Brain (organoid and tissue), 16 donors: ENCODE measurements at places on chromosomes 16 and 17.

DNA sequence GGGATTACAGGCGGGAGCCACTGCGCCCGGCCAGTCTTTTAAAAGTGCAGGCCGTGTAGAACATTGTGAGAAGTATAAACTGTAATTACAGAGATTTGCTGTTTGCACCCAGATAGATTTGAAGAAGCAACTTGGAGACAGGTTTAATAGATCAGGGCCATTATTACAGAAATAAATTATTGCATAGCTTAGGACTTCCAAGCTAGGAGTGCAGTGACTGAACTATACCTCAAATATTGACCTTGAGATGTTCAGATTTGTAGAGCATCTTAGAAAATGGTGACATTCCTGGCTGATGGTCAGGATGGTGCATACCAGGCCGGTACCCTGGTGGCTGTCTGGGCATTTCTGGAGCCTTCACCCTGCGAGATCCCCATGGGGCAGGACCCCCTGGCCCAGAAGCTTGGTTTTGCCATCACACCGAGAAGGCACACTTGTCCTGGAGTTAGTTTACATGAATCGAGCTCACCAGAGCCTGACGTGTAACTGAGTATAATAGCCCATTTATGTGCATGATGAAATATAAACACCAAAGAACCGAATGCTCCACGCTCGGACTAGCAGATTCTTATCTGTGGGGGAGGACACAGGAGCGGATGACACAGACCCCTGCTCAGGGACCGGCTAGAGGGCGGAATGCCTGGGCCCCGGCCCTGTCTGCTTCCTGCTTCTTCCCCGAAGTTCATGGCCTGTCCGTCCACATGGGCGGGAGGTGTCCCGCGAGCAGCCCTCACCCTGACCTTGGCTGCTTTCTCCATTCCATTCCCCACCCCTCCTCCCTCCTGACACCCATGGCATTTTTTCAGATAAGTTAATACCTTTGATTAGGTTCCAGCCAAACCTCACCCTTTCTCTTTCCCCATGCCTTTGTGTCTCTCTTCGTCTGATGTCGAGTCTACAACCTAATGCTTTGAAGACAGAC, 32.1 kb downstream of the CCDC40 start:
- no peak for DNase-seq

- no peak for DNase-seq
Observed at GRCh38 chr17:2071024-2071385, 16.1 kb downstream of the HIC1 start.

DNA sequence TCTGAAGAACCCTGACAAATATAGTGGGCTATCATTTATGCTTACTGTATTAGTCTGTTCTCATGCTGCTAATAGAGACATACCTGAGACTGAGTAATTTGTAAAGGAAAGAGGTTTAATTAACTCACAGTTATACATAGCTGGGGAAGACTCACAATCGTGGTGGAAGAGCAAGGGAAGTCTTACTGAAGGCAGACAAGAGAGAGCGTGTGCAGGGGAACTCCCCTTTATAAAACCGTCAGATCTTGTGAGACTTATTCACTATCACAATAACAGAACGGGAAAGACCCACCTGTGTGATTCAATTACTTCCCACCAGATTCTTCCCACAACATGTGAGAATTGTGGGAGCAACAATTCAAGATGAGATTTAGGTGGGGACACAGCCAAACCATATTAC, 526.8 kb upstream of the GOT2 start:
- DNase-seq = no peak

- no peak for DNase-seq
Observed at GRCh38 chr16:16133943-16134604, 89.2 kb downstream of the ABCC6 start.

DNA sequence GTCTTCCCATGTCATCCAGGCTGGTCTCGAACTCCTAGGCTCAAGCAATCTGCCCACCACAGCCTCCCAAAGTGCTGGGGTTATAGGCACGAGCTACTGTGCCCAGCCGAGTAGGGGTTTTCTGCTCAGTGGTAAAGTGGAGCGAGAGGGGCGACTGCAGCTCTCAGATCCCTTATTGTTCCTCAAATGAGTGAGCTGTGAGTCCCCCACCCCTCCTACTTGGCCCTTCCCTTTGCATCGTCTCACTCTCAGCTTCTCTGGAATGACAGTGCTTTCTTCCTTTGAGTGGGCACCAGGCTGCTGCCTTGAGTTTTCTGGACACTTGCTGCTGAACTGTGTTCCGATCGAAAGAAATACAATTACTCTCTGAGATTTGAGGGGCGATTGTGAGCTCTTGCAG, 63.5 kb downstream of the MSI2 start:
- no peak for DNase-seq

- peak; percentile 50 for DNase-seq
Observed at GRCh38 chr17:56521414-56522141, 71.9 kb upstream of the NOG start.

DNA sequence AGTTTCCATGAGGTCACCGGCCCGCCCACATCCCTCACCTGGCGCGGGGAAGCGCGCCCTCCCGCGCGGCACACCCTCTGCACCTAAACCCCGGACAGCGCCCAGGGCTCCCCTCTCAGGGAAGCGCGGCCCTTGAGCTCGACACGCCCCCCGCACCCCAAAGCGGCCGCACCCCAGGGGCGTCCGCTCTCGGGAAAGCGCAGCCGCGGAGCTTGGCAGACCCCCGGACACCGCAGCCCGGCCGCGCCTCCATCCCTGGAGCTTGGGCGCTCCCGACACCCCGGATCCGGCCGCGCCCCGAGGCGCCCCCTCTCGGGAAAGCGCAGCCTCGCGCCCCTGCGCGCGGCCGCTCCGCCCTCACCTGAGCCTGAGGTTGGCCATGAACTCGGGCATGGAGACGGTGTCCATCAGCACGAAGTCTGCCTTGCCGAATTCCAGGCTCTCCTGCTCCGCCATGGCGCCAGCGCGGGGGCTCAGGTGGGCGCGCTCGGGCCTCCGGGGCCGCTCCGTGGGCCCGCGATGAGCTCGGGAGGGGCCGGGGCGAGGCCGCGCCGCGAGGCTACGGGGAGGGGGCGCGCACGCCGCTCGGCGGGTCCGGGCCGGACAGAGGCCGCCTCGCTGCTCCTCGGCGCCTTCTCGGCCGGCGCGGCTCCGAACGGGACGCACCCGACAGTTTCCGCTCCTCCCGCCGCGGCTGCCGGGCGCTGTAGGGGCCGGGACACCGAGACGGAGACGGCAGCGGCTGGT, at the start of gene MYO1D:
MYO1D (minus strand) TSS at position 708 of the 747 bp plus-strand sequence; CDS start at position 456, 252 bp downstream.
- no peak for DNase-seq

- no peak for DNase-seq
Observed at GRCh38 chr17:393806-394717, 41.5 kb upstream of the RPH3AL start.

DNA sequence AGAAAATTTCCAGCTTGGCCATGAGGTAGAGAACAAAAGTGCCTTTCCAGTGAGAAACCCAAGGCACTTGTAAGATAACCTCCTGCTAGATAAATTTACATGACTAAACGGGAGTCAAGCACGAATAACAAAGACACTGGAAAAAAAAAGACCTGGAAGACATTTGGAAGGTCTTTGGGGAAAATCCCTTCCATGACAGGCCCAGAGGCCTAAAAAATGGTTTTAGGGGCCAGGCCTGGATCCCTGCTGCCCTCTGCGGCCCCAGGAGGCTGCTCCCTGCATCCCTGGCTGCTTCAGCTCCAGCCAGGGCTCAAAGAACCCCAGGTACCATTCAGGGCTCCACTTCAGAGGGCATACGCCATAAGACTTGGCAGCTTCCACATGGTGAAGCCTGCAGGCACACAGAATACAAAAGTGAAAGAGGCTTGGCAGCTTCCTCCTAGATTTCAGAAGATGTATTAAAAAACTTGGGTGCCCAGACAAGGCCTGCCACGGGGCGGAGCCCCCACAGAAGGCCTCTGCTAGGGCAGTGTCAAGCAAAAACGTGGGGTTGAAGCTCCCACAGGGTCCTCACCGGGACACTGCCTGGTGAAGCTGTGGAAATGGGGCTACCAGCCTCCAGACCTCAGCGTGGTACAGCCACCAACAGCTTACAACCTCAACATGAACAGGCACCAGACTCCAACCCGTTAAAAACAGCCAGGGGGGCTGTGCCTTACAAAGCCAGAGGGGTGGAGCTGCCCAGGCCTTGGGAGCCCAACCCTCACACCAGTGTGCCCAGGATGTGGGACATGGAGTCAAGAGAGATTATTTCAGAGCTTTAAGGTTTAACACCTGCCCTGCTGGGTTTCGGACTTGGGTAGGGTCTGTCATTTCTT, 77.1 kb downstream of the SDK2 start:
- no peak for DNase-seq

DNA sequence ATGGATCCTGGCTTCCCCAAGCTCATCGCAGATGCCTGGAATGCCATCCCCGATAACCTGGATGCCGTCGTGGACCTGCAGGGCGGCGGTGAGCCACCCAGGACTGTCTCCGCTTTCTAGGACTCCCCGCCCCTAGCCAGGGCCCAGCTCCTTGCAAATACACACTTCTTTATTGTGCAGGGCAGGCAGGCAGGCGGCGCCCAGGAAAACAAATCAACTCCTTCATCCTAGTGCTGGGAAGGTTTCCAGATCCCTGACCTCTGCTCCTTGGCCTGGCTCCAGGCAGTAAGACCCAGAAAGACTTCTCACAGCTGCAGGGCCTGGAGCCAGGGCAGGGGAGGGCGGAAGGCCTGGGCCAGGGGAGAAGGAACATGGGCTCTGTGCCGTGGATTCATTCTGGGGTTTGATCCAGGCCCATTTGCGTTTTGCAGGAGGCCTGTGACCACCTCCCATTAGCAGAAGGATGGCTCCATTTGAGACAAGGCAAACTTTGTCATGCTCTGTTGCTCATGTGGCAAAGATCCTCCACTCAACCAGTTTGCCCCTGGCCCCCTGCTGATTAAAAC, 6.0 kb upstream of the LPCAT2 start:
- peak; percentile 74 for DNase-seq

DNA sequence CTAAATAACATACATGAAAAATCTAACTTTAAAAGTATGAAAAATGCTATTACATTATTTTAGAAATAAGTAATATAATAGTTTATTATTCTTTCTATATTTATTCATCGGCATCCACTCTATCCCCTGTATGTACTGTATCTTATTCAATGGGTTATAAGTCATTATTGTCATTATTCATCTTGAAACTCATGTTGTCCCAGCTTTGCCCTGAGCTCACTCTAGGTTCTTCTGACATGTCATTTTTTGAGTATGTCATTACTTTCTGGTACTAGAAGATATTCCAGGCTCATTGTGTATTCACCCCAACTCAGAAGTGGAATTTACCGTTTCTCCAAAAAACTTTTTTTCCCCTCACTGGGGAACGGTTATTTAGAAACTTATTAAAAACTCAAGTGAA, 53.0 kb upstream of the MNT start:
- DNase-seq = no peak

GRCh38 chr17:75155191-75155601, 884 bp upstream of the JPT1 start:
- no peak for DNase-seq

- DNase-seq = no peak
Observed at GRCh38 chr17:64406321-64407200, 15.9 kb upstream of the PECAM1 start.

GRCh38 chr17:4019275-4019674, 55.0 kb upstream of the ATP2A3 start:
- peak; percentile 53 for DNase-seq

- DNase-seq = no peak
Observed at GRCh38 chr17:45366691-45367090, 49.9 kb upstream of the MAP3K14 start.

DNA sequence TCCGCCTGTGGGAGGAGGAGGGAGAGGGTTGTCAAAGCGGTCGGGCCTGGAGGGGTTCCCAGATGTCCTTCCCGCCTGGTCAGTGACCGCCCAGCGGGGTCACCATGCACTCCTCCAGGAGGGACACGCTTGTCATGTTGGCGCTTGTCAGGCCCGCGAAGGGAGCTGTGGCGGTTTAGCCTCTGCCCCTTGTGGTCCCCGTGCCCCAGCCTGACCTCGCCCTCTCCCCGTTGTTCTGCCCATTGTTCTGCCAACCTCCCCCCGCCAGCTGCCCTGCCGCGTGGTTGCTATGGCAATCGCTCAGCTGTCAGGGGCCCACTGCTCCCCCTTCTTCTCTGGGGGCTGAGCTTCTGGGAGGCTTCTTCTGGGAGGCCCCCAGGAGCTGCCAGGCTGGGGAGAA, 146.4 kb upstream of the CIBAR2 start:
- DNase-seq = peak; percentile 78

DNA sequence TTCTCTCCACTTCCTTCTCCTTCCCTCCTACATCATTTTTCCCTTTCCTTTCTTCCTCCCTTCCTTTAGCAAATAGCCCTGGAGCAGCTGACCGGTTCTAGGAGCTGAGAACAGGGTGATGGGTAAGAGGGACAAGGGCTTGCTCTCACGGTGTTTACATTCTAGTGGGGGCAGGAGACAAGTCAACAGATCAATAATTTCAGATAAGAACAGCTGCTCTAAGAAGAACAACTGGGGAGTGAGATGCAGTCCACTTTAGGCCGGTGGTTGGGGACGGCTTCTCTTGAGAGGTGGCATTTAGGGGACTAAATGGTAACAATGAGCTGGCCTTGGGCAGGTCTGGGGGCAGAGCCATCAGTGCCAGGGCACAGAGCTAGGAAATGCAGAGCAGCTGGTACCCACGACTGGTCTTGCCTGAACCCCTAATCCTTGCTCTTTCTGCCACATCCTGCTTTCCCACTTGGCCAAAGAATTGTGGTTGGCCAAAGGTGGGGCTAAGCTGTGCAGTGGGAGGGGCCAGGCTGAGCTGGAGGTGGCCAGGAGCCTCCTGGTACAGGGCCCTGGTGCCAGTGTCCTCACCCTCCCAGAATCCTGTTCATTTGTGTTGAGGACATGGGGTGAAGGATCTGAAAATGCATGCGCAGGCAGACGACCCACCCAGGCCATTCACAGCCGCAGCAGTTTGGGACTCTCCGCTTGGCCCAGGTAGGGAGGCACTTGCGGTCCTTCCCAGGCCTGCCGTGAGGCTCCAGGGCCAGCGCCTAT, 17.7 kb downstream of the CBX4 start:
- no peak for DNase-seq

GRCh38 chr17:29045734-29046472, 3.0 kb downstream of the PIPOX start:
- DNase-seq = no peak
